Left renal cortex interstitium (tissue), 4 donors: ENCODE measurements at places on chromosomes 1 and 21. TPM values are rescaled to one million over a fixed set of nuclear protein-coding genes. Genes with fewer than 3 reads are reported as not detected.

DNA sequence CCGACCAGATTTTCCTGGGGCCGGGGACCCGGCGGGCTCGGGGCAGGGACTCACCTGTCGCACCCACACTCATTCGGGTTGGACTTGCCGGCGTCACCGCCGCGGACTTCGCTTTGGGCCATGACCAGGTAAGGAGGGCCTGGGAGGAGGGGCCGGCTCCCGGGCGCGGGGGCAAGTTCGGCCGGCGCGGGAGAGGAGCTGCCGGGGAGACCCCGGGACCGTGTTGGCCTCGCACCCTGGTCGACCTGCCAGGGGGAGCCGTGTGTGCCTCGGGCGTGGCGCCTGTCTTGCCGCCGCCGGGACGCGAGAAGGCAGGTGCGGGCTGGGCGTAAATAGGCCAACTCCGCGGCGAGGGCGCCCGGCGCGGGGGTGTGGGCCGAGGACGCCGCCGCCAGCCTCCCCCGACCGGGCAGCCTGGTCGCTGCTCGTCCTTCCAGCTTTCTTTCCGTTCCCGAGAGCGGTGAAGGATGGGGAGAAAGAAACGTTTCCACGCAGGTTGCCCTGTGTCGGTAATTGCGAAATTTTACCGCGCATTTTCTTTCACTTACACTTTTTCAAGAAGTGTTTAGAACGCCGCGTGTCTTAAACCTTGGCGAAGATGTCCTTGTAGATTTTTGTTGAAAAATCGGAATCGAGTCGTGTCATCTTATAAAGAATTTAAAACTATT, 558 bp downstream of the USP1 start:
- DNase-seq: no peak

DNA sequence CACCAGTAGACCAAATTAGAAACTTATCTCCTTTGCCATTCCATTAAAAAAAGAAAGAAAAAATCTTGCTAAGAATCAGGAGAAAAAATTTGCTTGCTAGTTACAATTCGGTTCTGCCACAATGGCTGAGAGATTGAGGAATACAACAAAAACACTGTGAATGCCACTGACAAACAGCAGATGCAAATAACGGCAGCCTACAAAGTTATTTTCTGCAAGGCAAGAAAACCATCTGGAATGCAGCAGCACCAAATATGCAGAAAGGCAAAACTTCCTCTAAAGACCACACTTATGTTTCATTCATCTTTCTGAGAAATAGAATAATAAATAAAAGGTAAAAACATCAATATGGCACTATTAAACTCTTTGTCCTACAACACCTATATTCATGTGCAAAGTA, 75.7 kb downstream of the ENAH start:
- DNase-seq: no peak

DNA sequence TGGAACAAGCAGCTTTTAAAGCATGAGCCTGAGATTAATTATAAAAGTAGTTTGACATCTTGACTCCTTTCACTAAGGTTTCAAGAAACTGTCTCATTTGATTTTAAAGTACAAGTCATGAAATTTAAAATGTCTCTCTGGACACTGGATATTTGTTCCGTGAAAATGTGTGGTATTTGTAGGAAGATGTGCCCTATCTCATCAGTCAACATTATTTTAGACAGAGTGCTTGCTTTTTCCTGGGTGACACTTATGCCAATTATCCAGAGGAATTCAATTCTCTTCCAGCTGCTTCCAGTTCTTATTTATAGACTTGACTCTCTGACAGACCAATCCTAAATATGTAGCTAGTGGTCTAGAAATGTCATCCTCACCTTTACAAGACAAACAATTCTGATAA, 300.4 kb downstream of the PLA2G4A start:
- no peak for DNase-seq

GRCh38 chr1:176719447-176719846, 256.5 kb downstream of the PAPPA2 start:
- DNase-seq: no peak

Gene MYBPH
- 0.17 TPM for polyA plus RNA-seq

Gene GMEB1
- polyA plus RNA-seq: 18.3 TPM

Gene ARTN
- 1.2 TPM for polyA plus RNA-seq
